ENCODE measurements at places on chromosomes 1 and 21.

DNA sequence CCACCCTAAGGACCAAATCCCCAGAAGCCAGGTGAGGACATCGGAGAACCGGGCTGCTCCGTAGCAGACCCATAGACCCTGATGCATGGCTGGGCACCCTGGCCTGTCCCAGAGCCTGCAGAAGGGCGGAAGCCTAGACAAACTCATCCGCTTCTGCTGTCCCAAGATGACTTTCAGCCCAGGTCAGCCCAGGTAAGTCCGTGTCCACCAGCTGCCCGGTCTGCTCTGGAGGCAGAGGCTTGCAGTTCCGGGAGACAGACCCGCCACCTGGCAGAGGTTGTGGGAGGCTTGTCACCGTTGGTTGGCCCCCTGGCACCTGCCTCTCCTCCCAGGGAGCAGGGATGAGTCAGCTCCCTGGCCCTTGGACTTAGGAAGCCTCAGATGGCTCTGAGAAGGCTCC is 22.8 kb upstream of the POFUT2 start:
- DNase-seq, result no peak

- no peak for DNase-seq
Observed at GRCh38 chr1:99534638-99534930, 111.3 kb upstream of the PALMD start.

- no peak for DNase-seq
Observed at GRCh38 chr1:19347533-19348172, 35.5 kb downstream of the SLC66A1 start.

- DNase-seq, result no peak
Observed at GRCh38 chr1:166189126-166189525, 22.3 kb upstream of the FAM78B start.

- DNase-seq, result no peak
Observed at GRCh38 chr1:101187297-101187696, 49.5 kb upstream of the S1PR1 start.

GRCh38 chr1:225201447-225201846 is 226.4 kb downstream of the LBR start:
- no peak for DNase-seq

DNA sequence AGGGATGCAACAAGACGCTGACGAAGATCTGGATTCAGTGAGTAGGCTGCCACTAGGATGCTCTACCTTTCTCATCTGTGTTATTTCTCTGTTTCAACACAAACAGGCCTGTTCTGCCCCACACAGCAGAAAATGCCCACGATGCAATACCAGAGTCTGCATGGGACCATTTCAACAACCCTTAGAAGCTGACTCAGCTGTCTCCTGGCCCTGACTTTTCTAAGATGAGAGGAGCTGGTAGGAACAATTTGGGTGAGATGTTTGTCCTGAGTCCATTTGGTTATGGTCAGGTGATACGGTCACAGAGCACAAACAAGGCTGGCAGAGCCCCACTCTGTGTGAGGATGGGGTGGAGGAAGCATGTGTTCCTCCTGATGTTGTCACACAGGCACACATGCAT is 11.5 kb upstream of the SLC2A1 start:
- no peak for DNase-seq

DNA sequence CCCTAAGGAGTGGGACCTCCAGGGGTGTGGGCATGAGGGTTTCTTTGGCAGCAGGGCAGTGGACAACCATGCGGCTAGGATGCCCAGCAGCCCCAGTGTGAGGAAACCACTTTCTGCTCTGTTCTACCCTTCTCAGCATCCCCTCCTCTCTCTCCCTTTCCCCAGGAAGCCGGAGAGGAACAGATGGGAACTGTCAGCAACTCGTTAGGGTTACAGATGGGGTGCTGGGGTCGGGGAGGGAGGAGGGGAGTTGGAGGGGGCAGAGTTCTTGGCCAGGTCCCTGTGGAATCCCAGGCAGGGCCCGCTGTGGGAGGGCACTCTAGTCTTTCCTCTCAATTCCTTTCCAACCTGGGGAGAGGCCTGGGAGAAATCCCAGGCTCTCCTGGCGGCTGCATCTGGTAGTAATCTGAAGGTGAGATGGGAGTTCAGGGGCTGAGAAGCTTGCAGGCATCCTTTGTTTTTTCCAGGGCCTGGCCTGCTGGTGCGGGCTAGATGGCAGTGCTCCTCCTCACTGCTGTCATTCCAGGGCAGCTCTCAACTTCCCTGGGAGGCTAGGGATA is 93.9 kb upstream of the CSF3R start:
- DNase-seq, result no peak

DNA sequence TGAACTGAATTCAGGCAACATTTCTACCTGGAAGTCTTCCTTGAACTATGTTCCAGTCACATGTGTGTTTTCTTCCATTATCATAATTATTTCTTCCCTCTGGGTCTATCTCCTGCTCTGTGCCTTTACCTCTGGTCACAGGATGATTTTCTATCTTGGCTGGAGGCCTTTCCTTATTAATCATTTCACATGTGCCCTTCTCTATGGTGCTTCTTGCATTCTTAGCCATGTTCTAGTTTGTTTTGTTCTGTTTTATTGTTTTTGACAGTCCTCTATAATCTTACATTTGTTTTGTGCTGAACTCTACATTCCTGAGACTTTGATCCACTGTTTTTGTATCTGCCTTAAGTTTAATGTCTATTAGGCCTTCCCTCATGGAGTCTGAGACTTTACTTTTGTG is 51.0 kb downstream of the SGIP1 start:
- no peak for DNase-seq

DNA sequence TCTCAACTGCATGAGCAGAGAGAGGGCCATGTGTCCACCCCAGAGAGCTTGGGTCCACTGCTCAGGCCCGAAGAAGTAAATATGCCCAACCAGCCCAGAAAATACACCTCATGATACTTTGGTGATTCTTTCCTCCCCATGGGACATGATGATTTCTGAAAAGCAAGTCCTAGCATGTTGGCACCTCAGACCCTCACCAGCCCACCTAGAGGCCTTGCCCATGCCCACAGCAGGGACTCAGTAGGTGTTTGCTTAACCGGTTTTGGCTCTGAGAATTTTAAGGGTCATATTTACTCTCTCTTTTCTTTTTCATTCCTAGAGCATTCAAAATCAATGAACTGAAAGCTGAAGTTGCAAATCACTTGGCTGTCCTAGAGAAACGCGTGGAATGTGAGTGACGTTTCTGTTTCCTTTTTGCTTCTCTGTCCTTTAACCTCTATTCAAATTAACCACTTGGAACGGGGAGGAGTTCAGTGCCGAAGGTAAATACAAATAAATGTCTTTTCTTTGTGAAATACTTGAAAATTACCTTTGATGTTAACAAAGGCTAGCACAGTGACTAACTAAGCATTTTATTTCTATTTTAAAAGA is 79.7 kb downstream of the PDE9A start:
- DNase-seq, result no peak

DNA sequence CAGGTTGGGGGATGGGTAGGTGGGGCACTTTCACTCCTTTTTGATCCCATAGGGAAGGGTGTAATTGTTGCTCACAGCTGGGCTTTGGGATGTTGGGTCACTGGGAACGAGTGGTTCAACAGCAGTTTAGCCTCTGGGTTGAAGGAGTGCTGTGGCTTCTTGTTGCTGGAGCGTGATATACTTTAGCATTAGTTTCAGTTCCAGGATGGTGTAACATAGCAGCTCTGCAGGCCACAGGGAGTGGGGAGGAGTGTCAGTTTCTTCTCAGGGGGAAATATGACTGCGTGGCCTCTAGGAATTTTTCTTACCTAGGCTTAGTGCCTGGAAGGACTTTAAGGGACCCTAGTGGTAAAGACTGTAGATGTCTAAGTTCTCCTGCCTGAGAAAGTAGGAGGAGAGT is 1105.3 kb upstream of the TMPRSS15 start:
- DNase-seq, result no peak

DNA sequence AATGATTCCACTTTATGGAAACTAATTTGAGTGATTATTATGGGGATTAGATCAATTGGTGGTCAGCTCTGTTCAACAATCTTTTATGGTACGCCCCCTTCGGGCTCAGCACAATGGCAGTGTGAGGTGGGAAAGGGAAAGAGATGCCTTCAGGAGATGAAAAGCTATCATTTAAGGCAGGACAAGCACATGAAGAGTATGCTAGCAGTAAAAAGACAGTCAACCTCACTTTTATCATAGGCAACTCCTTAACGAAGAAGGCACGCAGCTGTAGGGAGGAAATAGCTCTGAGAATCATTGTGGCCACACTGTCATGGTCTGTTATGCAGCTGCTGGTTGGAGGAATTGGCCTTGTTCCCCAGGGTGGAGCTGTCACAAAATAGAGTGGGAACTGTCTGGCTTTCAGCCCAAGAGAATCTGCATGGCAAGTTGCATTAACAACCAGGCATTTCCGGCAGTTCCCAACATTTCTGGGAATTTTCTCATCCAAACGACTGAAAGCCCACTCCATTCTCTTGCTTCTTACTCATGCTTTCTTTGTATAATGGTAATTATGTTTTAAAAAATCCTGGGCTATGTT is 54.4 kb upstream of the BCL10 start:
- DNase-seq, result no peak

Measured in HuH-7 (cell line).